Activated CD4-positive, alpha-beta memory T cell treated with anti-CD3 and anti-CD28 coated beads, Interleukin-2, amount 10 ng/mL, durations not matched to agents 7 days and 5 days (primary cell): ENCODE measurements at places on chromosomes 2 and 18. TPM values are rescaled to one million over a fixed set of nuclear protein-coding genes. Genes with fewer than 3 reads are reported as not detected.

CGREF1 gene
- 1.2 TPM for total RNA-seq

MGAT4A gene
- 69.8 TPM for total RNA-seq

SLC40A1 gene
- 6.0 TPM for total RNA-seq

DNA sequence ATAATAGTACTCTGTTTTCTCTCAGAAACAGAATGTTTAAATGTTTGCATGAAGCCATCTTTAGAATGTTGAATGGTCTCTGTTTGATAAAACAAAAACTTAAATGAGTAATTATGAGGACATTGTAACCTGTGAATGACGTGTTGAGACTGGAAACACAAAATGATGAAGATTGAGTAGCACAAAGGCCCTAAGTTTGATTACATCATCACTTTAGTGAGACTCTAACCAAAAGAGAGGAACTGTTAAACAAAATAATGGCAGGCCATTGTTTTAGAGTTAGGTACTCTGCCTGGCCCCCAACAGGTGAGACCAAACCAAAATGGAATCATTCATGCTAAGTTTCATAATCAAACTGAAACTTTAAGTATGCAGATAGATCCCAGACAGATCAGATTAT is 1561.7 kb upstream of the SLC39A10 start:
- DNase-seq: no peak

GRCh38 chr2:41510108-41510507 is 537.7 kb upstream of the PKDCC start:
- DNase-seq: no peak

PLB1 gene
- total RNA-seq: 1.2 TPM

DNA sequence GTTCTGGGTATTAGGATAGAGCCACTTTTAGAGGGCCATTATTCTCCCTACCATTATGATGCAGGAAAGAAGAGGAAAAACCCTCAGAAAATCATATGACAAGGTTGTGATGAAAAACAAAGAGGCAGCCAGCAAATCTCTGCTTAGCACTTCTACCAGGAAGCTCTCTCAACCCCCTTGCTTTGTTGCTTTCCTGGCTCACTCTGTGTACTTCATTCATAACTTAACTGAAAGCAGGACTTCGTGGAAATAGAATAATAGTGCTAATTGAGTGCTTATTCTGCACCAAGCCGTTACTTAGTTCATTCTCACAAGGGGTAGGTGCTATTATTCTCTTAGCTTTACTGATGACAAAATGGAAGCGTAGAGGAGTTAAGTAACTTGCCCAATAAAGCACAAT is 354.1 kb downstream of the HRH4 start:
- DNase-seq: no peak

DNA sequence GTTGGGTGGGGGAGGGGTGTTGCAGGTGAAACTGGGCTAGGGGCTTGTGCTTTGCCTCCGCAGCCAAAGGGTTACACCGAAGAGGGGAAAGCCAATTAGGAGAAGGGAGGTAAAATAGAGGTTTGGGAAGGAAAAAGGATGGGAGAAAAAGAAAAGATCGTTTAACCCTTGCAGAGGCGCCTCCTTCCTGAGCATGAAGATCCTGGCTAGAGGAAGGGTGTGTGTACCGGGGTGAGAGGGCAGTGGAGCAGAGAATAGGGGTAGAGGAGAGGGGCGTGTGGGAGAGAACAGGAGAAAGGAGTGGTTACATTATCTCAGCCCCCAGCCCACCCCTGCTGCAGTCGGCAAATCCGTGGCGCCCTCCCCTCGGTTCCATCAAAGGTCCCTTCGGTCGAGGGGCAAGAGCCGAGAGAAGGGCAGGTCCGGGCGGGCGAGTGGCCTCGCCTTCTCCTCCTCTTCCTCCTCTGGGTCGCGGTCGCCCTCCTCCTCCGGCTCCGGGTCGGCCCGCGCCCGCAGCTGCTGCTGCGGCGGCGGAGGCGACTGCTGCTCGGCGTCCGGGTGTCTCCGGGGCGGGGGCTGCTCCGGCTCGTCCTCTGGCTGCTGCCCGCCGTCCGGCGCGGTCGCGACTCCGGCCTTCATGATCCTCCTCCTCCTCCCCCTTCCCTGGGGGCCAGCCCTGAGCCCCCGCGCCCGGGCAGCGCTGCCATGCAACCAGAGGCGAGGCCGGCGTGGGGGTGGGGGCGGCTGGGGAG is 1.1 kb downstream of the MARCHF4 start:
- DNase-seq: no peak

DNA sequence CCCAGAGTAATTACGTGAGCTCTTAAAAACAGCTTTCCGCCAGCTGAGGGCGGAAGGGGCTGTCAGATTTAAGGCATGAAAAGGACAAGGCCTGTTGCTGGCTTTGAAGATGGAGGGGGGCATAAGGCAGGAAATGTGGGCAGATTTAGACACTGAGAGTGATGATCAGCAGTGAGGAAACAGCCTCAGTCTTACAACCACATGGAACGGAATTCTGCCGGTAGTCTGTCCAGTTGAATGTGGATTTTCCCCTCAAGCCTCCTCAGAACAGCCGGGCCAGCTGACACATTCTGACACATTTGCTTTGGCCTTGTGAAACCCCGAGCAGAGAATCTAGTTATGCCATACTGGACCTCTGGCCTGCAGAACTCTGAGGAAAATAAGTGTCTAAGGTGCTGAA is 16.6 kb downstream of the POLE4 start:
- DNase-seq: no peak

- DNase-seq: peak; percentile 57
Observed at GRCh38 chr2:126886211-126886915, 12.3 kb upstream of the TEX51 start.

DNA sequence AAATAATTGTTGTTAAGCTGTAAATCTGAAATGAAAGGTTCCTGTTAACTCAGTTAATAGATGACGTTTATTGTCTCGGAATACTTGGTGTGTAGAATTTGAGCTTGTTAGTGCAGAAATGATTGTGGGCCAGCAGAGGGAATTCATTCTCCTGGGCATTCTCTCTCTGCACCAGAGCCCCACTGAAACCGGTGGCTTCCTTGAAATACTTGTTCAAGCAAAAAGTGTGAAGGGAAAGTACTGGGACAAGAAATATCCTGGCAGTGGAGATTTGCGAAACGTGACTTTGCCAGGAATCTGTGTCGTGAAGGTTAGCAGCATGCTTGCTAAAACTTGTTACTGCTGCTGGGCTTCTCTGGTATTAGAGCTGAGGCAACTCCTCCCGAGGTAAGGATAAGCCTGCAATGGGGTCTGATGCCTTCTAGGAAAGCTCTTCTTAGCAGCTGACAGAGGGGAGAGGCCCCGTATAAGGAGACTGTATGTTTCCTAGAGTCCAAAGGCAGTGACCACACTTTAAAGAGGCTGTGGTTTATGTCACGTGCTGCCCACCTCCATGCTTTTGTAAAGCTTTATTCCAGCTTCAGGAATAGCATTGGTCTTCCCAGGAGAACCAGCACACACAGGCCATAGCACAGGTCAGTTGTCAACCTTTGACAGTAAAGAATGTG is 2.0 kb downstream of the ITGA6 start:
- no peak for DNase-seq

- DNase-seq: peak; percentile 20
Observed at GRCh38 chr18:24246143-24246542, 107.3 kb downstream of the CABYR start.

SPATA3 gene
- 0.35 TPM for total RNA-seq

HOXD12 gene
- not detected for total RNA-seq

C2orf80 gene
- not detected for total RNA-seq

- peak; percentile 40 for DNase-seq
Observed at GRCh38 chr2:37323781-37324535, 675 bp downstream of the PRKD3 start.

- no peak for DNase-seq
Observed at GRCh38 chr2:237675316-237675715, 47.9 kb downstream of the LRRFIP1 start.

GRCh38 chr2:222884114-222884771 is 23.4 kb downstream of the ACSL3 start:
- no peak for DNase-seq
